ENCODE measurements at places on chromosomes 5 and 9.

GRCh38 chr5:34571677-34572041 is 84.5 kb upstream of the RAI14 start:
- no peak for DNase-seq

- peak; percentile 87 for DNase-seq
Measured at GRCh38 chr5:50440651-50441492, at the start of gene EMB. Gene EMB, minus strand, starts transcription at chr5:50441288. Its CDS starts 137 bp downstream, at chr5:50441151.

GRCh38 chr9:124820698-124821623 is 32.3 kb upstream of the WDR38 start:
- no peak for DNase-seq

DNA sequence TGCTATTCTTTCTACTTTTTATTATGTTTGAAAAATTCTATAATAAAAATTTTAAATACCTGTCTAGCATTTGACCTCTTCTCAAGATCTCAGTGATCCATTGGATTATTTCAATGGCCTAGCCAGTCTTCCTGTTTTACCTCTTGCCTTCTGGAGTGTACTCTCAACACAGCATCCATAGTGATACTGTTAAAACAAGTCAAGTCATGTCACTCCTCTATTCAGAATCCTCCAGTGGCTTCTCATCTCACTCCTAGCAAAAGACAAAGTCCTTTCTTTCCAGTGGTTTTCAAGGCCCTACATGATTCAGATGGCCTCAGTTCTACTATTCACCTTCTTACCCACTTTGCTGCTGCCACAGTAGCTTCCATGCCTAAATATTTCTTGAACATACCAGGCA is 1.8 kb downstream of the MARVELD2 start:
- DNase-seq, result no peak

DNA sequence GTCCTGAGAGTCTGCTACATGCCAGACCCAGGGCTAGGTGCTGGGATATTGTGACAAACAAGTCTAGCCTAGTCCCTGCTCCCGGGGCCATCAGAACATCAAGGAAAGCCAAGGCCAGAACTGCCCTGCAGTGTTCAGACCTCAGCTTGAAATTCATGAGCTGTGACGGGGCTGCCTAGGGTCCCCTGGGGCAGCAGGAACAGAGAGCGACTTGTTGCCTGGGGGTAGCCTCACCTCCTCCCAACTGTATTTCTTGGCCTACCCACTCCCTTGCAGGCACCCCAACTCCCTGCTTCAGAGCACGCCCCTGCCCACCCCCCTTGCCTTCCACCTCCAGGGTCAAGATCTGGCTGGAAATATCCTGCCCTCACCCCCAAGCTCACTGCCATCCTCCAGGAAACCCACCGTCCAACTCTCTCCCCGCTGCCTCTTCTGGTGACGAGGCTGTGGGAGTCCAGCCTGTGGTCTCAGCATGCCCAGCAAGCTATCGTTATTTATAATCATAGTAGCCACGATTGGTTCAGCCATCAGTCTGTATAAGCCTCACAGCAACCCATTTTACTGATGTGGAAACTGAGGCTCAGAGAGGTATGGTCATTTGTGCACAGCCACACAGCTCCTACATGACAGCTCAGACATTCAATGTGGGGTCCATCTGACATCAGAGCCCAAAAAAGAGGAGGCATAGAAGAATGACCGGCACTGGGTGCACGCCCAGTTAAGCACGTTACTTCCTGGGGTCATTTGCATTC is 10.7 kb downstream of the DNM1 start:
- no peak for DNase-seq

GRCh38 chr9:70964861-70965260 is 156.6 kb downstream of the TRPM3 start:
- no peak for DNase-seq

DNA sequence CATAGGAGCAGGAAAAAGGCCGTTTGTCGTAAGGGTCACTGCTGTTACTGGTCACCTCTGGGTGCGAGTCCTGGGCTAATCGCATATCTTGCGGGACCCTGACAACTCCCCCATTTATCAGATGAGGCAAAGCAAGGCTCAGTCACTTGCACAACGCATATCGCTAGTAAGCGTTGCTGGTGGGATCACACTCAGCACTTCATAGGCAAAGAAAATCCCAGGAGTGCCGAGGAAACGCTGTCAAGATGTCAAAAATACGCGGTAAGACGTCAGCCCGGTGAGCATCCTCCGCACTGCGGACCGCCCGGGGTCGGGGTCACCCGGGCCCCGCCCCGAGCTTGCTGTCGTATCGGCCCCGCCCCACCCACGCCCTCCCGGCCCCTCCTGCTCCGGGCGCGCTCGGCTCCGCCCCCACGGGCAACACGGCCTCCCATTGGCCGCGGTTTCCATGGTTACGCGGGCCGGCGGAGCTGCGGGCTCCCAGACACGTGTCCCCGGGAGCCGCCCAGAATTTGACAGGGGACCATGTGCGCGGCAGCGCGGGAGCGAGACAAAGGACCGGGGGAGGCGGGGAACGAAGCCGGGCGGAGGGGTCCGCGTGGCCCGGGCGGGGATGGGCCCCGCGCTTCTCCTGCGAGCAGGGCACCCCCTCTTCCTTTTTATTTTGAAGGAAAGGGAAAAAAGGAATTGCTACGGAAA is 80.2 kb upstream of the IER5L start:
- DNase-seq, result peak; percentile 88

DNA sequence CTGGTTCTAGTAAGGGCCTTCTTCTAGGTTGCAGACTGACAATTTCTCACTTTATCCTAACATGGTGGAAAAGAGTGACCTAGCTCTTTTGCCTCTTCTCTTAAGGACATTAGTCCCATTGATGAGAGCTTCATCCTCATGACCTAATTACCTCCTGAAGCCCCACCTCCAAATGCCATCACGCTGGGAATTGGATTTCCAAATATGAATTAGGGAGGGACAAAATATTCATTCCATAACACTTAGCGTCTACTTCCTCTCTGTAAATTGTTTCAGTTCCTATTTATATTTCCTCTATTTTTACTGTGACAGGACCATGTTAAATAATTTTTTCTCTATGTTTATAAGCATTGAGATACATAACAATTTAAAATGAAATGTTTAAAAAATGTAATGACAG is 408.8 kb downstream of the CDH10 start:
- no peak for DNase-seq

DNA sequence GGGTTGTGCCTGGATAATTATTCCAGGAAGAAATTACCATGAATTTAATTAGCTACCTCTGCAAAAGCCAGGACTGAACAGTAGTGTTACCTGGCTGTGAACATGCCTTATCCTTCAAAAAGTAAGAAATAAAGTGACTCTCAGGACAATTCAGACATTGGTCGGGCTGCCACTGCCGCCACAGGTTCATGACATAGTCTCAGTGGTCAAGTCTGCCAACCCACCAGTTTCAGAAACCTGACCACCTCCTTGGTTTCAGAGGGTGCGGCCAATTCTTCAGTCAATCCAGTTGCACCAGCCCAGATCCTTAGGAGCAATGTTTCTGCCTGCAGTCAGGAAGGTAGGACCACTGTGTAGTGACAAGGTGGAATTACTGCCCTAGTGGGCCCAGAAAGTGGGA is 593.1 kb upstream of the DAB2 start:
- DNase-seq, result no peak

- DNase-seq, result no peak
Measured at GRCh38 chr5:6773342-6774035, 60.3 kb downstream of the TENT4A start.

- no peak for DNase-seq
Measured at GRCh38 chr5:174404848-174405247, 319.5 kb upstream of the MSX2 start.

DNA sequence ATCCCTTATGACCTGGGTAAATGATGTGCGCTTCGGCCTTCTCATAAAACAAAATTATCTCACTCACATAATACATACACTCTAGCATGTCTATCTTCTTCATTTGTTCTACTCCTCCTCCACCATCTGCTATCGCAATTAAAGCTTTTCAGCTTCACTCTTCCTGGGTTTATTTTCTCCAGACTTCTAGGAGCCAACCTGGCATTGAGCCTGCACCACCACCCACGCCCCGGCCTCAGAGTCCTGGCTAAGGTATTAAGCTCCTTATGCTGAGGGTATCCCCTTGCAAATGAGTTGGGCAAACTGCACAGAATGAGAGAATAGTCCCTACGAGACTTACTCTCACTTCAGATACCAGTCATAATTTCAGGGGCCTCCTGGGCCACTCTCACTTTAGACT is 236.1 kb upstream of the CDH12 start:
- DNase-seq, result no peak

DNA sequence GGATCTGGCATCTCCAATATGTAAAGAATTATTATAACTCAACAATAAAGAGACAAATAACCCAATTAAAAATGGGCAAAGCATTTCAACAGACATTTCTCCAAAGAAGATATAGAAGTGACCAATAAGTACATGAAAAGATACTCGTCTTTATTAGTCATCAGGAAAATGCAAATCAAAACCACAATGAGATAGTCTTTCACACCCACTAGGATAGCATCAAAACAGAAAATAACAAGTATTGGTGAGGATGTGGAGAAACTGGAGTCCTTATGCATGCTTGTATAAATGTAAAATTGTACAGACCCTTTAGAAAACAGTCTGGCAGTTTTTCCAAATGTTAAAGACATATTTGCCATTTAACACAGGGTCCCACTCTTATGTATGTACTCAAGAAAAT is 39.1 kb upstream of the ITGA1 start:
- peak; percentile 59 for DNase-seq

GRCh38 chr9:79623799-79624721 is 52.3 kb downstream of the TLE4 start:
- DNase-seq, result peak; percentile 76

GRCh38 chr9:27162045-27162444 is 53.0 kb downstream of the TEK start:
- no peak for DNase-seq

DNA sequence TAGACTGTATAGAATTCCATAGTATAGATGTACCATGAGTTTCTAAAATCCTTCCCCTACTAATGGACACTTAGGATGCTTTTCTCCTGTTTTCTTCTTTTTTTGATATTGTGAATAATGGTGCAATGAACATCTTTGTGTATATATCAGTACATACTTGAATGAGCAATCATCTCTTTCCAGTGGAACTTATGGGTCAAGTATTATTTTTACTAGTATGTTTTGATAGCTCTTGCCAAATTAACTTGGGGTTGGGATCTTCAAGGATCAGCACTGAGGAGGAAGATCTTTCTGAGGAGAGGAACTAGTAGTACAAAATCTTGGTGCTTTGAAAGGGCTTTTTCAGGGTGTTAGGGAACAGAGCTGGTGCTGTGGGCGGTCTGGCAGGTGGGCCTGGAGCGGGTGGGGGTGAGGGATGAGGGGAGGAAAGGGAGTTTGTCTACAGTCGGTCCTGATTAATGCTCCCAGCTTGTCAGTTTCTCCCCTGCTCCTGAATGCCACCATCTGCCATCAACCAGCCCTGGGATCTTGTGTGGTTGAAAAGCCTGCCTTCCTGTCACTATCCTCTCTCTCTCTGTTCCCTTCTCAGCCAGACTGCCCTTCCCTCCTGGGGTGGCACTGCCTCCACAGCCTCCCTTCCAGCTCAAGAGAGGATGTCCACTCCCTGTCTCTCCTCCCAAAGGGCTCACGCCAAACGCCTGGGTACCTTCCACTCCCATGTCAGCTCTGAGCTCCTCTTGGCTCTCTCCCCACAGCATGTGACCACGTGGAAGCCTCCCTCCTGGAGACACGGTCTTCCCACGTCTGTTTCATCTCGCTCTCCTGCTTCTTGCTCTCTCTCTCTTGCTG is 185.9 kb downstream of the DAB2IP start:
- no peak for DNase-seq

DNA sequence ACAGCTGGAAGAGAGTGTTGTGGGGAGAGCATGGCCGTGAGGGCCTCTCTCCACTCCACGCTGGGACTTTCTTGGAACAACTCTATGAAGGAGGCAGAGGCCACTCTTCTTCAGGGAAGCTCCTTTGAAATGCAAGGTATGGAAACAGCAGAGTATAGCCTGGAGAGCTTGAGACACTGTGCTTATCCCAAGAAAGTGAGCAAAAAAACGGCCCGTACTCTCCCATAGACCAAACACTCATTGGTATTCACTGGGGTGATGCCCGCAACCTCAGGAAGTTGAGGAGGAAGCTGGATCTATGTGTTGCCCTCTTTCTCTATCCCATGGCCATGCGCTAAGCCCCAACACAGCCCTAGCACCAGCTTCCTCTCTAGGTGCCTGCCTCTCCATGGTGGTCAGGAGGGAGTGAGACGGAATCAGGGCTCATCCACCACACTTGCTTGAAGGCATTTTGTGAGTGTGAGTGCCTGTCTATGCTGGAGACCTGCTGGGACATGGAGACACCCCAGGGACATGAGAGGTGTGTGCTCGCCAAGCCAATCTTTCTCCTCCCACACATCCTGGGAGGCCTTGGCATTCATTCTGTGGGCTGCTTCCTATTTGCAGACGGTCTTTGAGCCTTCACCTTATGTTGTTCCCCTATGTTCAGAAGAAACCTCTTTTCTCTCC is 616.6 kb downstream of the IRX1 start:
- DNase-seq, result no peak

GRCh38 chr9:68747043-68747533 is 42.0 kb downstream of the PIP5K1B start:
- DNase-seq, result no peak

- no peak for DNase-seq
Measured at GRCh38 chr9:36046923-36047322, 10.2 kb downstream of the RECK start.

GRCh38 chr5:140042393-140042642 is 781 bp downstream of the NRG2 start:
- DNase-seq, result no peak

GRCh38 chr5:74320526-74320925 is 320.0 kb downstream of the ENC1 start:
- no peak for DNase-seq

DNA sequence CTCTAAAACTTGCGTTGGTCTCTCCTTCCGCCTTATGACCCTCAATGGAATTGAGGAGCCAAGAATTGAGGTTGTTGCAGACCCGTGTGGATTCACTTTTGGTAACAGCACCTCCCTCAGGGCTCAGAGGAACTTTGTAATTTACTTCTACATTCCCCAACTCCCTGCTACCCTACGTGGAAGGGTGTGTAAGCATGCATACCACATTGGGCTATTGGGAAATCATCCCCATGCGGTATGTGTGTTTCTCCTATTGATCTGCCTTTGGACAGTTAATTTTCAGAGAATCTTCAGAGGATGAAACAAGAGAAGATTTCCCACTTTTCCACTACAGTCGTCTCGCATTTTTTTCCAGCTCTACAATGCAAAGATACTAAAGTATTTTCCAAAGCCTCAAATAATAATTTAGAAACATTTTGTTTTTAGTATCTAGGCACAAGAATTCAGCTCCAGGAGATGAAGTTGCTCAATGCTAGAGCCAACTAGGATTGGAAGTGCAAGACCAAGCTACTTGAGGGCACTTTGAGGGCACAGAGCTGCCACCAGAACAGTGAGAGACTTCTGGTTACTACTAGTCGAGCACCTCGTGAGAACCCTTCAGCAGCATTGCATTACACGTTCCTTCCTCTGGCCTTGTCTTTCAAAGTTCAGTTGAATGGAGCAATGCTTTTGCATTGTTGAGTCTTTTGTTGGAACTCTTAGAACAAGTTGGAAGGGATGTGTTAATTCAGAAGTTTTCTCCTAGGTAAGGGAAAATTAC is 3.4 kb downstream of the C1QTNF3 start:
- DNase-seq, result no peak

GRCh38 chr5:150615141-150615699 is 25.2 kb upstream of the SYNPO start:
- DNase-seq, result no peak
